Dermis blood vessel endothelial cell (primary cell): ENCODE measurements at places on chromosomes 13 and 19. TPM values are rescaled to one million over a fixed set of nuclear protein-coding genes. Genes with fewer than 3 reads are reported as not detected.

GRCh38 chr13:99722931-99723330, 221.7 kb downstream of the TM9SF2 start:
- no peak for DNase-seq

- no peak for DNase-seq
Observed at GRCh38 chr19:55543567-55543966, 1.8 kb downstream of the SBK3 start.

- no peak for DNase-seq
Observed at GRCh38 chr13:26979334-26979733, 192.3 kb downstream of the USP12 start.

GRCh38 chr13:63435667-63436324, 2020.1 kb upstream of the PCDH20 start:
- DNase-seq, result no peak

The NAXD gene
- total RNA-seq, result 23.8 and 24.8 TPM in 2 replicates

DNA sequence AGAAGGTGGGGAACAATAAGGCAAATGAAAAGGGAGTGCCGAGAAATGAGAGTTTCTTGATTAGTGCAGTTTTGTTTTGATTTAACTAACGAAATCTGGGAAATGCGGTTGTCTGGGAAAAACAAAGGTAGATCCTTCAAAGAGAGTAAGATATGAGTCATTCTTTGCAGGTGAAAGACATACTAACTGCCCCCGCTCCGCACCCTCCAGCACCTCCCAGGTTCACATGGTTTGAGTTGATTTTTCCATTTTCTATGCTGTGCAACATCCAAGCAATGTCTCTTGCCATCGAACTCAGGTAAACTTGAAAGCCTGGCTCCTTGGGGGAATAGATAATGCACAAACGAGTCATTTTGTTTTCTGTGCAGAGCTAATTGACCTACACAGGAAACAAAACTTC, 84.1 kb upstream of the KLF12 start:
- DNase-seq, result no peak

GRCh38 chr13:65926750-65927171, 1303.4 kb downstream of the PCDH9 start:
- DNase-seq, result peak; percentile 21

DNA sequence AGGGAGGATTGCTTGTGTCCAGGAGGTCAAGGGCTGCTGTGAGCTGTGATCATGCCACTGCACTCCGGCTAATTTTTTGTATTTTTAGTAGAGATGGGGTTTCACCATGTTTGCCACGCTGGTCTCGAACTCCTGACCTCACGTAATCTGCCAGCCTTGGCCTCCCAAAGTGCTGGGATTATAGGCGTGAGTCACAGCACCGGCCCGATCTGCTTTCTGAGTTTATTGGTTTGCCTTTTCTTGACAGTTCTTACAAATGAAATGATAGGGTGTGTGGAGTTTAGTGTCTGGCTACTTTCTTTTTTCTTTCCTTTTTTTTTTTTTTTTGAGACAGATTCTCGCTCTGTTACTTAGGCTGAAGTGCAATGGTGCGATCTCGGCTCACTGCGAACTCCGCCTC, 848 bp downstream of the C19orf44 start:
- DNase-seq, result no peak

The KCNJ14 gene
- total RNA-seq, result 0.33 and 0.51 TPM in 2 replicates

The EMC10 gene
- total RNA-seq, result 63.0 and 77.3 TPM in 2 replicates
